Kidney tubule cell (primary cell): ENCODE measurements at places on chromosomes 4 and X.
A peak's percentile ranks its signal among the peaks of the same experiment; 100 is the strongest.

- no peak for DNase-seq
These were observed 296.5 kb upstream of the CLNK start for GRCh38 chr4:10981096-10981495.

DNA sequence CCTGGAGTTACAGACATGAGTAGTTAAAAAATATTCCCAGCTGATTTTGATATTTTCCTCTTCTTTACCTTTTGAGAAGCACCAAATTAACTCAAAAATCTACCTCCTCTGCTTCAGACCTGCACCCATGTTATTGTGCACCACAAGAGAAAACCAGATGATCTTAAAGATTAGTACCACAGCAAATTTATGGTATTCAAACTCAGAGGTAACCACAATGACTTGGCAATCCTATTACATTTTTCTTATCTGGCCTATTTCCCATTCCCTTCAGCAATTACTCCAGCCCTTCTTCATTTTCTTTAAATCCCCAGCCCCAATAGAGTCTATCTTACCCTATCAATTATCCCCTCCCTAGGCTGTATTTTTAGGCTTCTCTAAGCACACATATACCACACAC is 535.1 kb downstream of the FAT4 start:
- DNase-seq: no peak

- DNase-seq: peak; percentile 78
These were observed 35.5 kb upstream of the CCKAR start for GRCh38 chr4:26525771-26526150.

DNA sequence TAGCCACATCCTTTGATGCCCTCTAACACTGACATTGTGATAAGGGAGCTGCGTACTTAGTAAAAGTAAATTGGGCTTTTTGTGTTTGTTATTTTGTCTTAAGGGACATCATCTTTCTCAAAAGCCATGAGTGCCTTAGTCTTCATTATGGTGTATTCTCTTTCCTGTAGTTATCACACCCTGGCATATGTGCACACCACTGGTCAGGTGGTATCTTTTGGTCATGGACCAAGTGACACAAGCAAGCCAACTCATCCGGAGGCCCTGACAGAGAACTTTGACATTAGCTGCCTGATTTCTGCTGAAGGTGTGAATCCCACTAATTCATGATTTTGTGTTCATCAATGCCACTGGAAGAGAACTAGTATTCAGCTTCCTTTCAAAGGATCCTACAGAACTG is 18.0 kb downstream of the HERC6 start:
- DNase-seq: no peak

GRCh38 chr4:99447079-99447478 is 11.9 kb upstream of the ADH7 start:
- DNase-seq: peak; percentile 85

DNA sequence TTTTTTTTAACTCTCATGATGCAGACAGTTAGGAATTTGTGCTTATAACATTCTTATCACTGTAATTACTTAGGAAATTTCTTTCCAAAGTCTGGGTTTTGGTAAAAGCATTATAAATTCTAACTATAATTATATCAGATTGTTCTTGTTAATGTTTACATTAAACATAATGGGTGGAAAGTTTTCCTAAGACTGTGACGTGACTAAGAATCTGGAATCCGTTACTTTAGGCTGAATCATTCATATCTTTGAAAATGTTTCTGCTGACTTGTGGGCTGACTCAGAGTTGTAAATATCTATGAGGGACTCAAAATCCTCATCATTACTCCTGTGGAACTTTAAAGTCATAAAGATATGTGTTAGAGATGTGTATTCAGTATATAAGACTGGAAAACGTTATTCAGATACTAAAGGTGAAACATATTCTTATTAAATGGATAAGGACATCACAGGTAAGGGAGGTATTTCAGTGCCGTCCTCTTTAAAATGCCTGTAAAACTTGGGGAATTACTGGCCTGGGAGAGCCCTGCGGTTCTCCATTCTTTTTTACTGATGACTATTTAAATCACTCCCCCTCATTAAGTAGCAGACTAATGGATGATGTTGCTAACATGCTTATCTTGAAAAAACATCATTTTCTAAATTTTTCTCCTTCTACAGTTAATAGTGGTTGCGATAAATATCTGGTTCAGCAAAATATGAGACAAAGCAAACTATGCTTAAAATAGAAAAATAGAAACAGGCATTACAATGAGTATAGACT is 159.0 kb downstream of the DCLK2 start:
- peak; percentile 88 for DNase-seq

GRCh38 chr4:102761296-102761701 is 531 bp upstream of the MANBA start:
- DNase-seq: no peak

- no peak for DNase-seq
These were observed 922.0 kb downstream of the DMD start for GRCh38 chrX:32289356-32289755.

- DNase-seq: no peak
These were observed 9.0 kb upstream of the BCOR start for GRCh38 chrX:40106676-40107290.

DNA sequence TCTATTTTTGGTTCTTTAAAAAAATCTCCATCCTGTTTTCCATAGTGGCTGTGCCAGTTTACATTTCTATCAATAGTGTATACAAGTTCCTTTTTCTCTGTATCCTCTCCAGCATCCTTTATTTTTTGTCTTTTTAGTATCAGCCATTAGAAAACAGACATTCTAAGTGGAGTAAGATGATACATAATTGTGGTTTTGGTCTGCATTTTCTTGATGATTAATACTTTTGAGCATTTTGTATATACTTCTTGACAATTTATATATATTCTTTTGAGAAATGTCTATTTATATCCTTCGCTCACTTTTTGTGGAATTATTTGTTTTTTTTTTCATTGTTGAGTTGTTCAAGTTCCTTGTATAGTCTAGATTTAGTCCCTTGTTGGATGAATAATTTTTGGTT is 382.2 kb upstream of the SPOCK3 start:
- DNase-seq: no peak

GRCh38 chr4:83012200-83012686 is 1.6 kb upstream of the LIN54 start:
- peak; percentile 38 for DNase-seq

- no peak for DNase-seq
These were observed 95.7 kb downstream of the ANXA3 start for GRCh38 chr4:78647272-78647671.
